ENCODE measurements at places on chromosomes 5 and 9.
A peak's percentile ranks its signal among the peaks of the same experiment; 100 is the strongest.

GRCh38 chr5:33068786-33069185, 357.7 kb downstream of the NPR3 start:
- DNase-seq = no peak

- peak; percentile 67 for DNase-seq
Measured at GRCh38 chr9:38417003-38417945, 7.0 kb downstream of the IGFBPL1 start.

DNA sequence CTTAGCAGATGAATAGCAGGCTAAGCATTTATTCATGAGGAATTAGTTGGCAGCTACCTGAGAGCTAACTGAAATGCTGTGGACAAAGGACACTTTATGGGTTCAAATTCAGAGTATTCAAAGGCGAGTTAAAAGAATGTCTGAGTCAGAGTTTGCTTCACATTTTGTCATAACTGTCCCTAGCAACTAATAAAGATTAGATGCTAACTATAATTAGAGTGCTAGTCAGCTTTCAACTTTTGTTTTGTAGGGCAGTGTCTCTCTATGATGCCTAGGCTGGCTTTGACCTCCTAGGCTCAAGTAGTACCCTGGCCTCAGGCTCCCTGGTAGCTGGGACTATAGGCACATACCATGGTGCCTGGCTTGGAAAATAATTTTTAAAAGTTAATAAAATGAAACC, 4.6 kb downstream of the SMC5 start:
- no peak for DNase-seq

DNA sequence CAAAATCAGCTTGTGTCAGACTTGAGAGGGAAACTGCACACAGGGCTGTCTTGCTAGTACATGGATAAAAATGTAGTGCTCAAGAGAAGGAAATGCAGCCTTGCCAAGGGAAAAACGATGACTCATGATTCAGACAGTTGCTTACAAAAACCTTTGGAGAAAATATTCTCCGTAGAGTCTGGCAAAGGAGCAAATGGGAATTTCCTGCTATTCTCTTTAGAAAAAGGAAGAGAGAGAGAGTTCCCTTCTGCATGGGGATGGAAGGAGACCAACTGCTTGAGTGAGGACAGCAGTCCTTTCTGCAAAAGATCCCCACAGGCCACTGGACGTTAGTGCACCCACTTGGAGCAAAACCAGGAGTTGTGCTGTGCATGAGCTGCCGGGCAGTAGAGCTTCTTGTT, 7.6 kb downstream of the IFNB1 start:
- DNase-seq = peak; percentile 46

DNA sequence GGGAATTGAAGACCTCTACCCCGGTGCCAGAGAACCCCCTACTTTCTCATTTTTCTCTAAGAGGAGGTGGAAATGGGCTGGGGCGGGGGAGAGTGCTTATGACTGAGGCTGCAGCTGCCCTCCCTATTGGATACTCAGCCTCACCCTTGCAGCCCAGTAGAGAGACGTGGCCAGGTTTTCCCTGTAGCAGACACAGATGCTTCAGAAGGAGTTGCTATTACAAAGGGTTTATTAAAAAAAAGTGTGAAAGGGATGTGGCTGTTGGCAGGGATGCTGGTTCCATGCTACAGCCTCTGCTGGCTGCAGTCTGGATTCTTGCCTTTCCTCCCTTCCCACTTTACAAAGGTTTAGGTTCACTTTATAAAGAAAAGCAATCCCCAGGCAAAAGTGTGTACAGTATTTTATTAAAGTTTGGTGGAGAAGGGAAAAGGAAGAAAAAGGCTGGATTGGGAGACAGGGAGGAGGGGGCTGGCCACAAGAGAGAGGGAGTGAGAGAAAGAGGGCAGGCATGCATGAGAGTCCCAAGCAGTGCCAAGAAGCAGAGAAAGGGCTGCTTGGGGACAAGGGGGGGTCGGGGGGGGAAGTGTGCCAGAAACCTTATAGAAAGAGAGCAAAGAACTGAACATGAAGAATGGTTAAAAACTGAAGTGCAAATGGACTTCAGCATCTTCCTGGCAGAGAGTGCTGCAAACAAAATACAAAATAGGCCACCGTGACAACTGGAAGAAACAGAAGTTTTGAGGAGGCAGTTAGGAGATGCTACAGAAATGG, 29.5 kb upstream of the NFIB start:
- no peak for DNase-seq

DNA sequence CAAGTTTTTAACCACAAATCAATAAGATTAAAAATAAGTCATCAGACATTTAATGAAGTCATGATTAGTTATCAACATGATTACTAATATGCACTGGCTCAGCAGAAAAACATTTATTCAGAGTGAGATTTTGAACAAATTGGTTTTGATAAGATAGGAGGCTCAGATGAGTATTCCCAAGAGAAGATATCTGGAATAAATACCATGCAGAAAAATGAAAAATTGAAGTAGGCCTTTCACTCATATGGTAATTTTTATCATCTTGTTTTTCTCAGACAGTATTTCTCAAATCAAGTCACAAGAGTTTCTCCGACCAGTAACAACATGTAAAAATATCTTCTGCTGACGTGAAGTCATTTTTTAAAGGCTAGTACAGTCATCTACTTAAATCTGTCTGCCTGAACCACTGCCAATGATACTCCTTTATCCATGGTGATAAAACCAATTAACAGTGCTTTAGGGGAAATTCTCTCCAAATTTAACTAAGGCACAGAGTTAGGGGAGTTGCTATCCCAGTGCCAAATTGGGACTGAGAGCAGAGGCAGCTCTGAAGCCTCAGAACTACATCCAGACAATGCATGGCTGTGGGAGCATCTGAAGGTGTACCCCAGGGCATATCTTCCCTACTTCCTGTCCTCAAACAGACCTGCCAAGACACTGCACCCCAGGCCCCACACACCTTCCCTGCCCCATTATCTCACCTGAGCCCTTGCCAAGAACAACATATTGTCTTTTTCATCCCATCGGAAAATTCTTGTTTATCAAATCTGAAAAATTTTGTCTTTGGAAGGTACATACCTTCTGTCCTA, 105.5 kb upstream of the TSLP start:
- DNase-seq = no peak

Measured in HEK293T (cell line).